D721Med (cell line): ENCODE measurements at places on chromosomes 4 and X.

DNA sequence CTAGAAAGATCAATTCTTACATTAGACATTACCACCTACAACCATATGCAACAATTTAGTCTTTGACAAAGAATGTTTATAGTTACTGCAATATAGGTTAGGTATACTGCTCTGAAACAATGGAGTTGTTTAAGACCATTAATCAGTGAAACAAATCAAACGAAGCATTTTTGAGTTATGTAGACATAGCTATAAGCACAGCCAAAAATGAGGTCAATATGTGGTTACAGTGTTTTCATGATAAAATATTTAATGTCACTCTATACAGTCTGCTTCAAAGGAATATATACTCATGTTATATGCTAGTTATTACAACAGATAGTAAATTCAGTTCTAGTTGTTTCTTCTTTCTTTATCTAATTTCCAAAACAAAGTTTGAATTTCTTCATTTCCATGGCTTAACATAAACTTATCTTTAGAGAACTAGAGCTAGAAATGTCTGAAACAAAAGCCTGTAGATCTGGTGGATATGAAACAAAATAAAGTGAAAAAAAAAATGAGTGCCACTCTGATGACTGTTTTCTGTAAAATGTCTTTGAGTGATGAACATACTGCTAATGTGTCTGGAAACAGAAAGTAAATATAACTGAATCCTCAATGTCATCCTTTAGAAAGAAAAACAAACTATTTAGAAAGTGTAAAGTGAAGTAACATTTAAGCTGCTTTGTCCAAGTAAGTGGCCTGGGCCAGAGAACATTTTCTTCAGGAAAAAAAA lies 809.0 kb downstream of the FAT4 start:
- no peak for DNase-seq

DNA sequence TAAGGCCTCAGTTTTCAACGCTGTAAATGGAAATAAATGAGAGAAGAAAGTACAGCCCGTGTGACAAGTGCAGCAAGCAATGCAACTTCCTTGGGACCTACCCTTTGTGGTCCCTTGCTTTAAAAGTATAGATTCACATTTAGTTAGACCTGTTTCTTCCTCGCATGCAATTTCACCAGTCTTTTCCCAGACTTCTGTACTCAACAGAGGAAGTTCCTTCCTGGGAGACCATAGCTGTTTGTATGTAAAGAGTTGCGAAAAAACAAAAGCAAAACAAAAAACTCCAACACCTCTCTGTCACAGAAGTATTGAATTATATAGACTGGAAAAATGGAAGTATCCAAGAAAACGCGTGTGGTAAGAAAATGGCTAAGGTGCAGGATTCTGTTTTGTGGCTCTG lies 1.1 kb upstream of the IRF2 start:
- DNase-seq: no peak

DNA sequence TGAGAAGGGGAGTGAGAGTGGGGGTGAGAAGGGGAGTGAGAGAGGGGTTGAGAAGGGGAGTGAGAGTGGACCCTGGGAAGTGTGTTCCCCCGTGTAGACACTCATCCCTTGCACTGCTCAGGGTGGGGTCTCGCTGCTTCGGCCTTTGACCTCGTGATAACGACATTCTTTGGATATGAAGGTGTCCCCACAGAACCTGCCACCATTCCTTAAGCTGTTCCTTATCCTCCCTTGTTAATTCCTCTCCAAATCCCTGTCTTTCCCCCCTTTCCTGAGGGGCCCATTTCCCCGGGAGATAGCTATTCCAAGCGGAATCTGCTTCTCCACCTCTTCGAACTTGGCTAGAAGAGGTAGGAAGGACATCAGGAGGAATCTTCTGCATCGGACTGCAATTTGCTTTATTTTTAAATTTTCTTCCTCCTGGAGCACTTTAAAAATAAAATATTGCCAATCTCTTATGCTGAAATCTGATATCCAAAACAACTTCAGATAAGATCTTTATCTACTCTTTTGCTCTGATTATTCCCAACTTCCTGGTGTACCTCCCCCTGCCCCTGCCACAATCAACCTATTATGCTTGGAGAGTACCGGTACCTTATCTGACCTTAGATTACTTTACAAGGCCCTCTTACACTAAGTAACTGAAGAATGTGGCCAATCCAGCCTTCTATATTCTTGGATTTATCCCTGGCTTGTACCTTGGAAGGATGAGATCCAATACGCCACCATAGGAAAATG lies 15.6 kb downstream of the TRIML1 start:
- DNase-seq: no peak

DNA sequence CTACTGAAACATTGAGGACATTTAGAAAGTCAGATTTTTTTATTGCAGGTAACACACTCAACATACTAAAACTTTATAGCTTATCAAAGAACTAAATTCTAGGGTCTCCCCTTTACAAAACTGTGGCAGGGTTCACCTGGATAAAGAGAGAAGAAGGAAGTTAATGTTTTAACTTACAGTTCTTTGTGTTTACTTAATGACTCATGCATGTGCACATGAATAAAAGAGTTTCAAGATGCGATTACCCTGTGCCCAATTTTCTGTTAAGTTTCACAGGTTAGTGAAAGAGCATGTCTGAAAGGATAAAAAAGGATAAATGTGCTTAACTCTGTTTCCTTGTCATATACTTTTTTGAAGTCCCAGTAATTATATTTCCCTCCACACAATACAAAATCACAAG lies 16.8 kb downstream of the DCAF8L1 start:
- DNase-seq: no peak

- no peak for DNase-seq
Measured at GRCh38 chrX:14006540-14006939, 23.2 kb downstream of the GEMIN8 start.

DNA sequence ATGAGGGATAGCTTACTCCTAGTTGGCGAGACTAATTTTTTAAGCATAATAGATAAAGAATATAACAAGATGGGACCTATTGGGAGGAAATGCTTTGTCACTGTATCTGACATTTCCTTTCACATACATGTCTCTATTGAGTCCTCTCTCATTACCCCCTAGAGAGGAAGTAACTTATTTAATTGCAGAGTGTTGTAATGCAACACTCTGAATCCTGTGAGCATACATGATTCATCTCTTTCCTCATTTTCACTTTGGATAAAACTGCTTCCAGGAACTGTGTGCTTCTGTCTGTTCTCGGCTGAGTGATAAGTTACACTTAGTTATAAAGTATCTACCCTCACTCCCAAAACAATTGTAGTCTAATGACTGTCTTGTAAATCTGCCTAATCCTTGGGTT lies 266.1 kb upstream of the ANXA10 start:
- no peak for DNase-seq

DNA sequence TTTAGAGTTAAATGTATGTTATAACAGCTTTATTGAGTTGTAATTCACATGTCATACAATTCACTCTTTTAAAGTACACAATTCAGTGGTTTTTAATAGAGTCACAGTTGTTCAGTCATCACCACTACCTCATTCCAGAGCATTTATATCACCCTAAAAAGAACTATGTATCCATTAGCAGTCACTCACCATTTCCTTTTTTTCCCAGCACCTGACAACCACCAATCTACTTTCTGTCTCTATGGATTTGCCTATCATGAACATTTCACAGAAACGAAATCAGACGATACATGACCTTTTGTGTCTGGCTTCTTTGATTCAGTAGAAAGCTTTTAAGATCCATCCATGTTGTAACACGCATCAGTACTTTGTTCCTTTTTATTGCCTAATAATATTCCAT lies 52.9 kb upstream of the FRAS1 start:
- DNase-seq: no peak

DNA sequence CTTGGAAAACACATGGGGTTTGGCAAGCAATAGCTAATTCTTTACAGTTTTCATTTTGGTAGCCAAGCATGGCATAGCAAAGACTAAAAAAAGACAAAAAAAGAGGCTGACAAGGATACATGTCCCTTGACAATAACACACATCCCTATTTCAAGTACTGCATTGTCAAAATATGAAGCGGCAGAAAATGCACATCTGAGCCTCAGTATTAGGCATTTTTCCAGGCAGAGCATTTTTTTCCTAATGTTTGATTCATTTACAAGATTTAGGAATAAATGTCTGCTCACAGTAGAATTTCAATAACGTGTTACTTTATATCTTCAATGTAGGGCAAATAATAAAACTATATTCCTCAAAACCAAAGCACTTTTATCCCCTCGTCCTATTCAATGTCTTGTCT lies 216.3 kb upstream of the PCDH18 start:
- DNase-seq: no peak

- DNase-seq: no peak
Measured at GRCh38 chr4:10161146-10161545, 44.5 kb upstream of the WDR1 start.

- no peak for DNase-seq
Measured at GRCh38 chr4:8553216-8553615, 27.0 kb upstream of the GPR78 start.
